ENCODE measurements at places on chromosomes 13 and 19.

DNA sequence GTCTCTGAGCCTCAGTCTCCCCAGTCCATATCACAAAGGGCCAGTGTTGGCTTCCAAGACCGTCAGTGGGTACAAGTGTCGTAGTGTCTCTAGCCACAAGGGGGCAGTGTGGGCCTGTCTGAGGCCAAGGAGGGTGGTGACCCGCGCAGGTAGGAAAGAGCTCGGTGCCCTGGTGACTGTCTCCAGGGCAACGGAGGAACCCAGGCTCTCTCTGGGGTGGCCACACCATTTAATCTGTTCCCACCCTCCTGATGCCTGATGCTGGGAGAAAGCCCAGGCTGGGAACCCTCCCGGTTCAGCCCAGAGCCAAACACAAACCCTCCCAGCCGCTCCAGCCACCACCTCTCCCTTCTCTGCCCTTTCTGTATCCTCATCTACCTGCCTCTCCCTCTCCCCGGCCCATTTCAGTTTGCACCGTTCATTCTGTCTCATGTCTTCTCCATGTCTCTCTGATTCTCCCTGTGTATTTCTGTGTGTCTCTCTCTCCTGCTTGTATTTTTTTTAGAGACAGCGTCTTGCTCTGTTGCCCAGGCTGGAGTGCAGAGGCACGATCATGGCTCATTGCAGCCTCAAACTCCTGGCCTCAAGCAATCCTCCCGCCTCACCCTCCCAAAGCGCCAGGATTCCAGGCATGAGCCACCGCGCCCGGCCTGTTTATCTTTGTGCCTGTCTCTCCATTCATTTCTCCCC is 17.5 kb upstream of the MEIS3 start:
- DNase-seq = peak; percentile 76

DNA sequence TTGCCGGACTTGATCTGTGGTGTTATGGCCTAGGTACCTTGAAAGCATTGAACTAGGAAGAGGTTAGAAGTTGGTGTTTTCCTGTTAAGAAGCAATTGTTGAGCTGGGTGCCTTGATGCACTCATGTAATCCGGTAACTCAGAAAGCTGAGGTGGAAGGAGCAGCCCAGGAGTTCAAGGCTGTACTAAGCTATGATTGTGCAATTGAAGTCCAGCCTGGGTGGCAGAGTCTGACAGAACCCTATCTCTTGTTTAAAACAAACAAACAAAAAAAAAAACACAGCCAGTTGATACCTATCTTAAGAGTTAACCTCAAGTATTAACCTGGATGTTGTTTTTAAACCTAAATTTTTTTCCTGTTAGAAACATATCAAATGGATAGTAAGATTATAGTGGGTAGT is 19.3 kb downstream of the SAFB start:
- DNase-seq = no peak

DNA sequence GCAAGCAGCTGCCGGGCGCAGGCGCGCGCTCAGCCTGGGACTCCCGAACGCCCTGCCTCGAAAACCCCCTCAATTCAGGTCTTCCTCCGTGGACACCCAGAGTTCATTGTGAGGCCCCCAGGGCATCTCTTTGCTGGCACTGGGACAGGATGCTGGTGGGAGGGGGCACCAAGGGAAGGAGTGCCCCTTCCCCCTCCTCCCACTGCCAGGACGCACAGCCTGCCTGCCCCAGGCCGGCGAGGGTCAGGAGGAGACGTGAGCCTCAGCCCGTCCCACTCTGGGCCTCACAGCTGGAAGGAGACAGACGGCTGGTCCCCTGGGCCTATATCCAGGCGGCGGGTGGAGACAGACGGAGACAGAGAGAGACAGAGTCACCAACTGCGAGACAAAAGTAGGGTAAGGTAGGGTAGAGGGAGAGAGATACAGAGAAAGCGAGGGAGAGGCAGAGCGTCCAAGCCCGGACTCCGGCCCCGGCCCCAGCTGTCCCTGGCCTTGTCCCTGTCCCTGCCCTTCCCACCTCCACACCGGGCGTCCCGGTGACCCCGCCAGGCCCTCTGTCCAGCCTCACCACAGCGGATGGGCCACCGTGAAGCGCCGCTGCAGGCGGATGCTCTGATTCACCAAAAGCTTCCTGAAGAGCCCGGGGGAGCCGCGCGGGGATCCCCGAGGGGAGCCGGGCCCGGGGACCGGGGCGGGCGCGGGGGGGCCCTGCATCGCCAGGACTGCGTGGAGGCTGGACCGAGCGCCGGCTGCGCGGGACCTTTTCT is at the start of gene PDE4C:
TSS of gene PDE4C (minus strand) at position 737 of the 767 bp plus-strand sequence. CDS start at position 714, 23 bp downstream.
- DNase-seq = peak; percentile 38

DNA sequence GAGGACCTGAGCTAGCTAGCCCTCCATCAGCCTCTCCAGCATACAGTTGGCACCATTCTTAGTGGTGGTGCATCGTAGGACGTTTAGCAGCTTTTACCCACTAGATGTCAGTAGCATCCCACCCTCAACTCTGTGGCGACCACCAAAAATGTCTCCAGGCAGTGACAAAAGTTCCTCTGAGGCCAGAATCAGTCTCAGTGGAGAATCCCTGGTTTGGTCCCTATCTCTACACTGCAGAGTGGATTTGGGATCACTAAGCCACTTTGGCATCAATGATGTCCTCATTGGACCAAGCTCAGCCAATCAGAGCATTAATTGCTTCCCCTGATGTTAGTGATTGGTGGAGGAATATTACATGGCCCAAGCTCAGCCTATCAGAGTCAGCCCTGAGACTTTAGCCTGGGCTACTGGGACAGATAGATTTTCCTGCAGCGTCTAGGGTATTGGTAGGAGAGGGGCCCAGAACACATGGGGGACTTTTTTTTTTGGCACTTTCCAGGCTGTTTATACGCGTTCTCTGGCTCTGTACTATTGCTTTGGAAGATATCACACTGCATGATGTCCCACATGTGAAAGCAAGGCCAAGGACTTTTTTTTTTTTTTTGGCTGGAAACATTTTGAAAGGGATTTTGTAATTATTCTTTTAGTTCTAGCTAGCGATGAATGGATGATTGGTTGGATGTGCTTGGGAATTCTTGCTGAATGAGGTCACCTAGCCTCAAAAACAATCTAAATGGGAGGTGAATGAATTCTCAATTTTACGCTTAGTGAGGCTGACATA is 7.0 kb downstream of the TMEM221 start:
- DNase-seq = no peak

GRCh38 chr19:35114353-35115176 is 1.1 kb upstream of the FXYD3 start:
- DNase-seq = peak; percentile 74

DNA sequence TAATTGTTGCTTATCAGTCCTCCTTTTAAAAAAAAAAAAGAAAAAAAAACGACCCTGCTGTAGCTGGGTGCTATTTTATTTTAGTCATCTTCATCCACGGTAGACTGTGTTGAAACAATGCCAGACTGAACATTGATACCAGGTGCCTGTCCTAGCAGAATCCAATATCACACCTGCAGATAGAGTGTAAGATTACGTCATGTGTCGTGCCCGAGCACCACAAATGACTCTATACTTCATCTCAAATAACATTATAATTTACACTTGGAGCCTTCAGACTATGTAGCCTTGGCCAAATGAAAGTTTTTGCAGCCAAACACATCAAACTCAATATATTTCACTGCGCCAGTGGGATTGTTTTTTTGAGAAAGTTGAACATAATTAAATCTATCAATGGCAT is 410.6 kb downstream of the FGF9 start:
- no peak for DNase-seq

DNA sequence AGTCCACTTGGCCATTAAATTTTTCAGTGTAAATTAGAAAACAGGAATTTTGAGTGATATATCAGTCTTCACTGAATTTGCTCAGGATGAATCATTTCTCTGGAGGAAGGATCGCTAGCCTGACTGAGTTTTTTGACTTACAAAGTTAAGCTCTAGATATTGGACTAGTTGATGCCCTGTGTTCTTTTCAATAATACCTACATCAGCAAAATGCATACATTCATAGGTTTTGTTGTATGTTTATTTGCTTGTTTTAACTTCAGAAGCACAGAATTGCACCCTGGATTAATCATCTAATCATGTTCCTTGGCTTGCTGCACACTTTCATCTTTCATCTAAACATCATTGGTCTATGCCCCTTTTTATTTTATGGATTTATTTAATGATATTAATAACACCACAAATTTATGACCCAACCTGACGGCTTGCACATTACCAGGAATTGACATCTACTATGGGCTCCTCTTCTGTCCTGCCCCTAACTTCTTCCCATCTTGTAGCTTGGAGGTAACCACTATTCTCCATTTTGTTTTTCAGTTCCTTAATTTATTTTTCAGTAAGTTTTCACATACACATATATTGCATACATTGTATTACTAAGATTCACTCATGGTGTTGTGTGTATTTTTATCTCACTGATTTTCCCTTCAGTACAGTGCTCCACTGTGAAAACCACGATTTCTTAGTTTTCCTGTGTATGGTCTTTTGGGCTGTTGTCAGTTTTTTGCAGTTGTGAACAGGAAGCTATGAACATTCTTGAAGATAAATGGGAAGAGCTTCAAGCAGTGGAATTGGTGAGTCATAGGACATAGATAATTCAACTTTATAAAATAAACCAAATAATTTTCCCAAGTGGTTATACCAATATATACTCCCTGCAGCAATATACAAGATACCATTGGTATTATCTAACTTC is 23.3 kb downstream of the COMMD6 start:
- DNase-seq = no peak

DNA sequence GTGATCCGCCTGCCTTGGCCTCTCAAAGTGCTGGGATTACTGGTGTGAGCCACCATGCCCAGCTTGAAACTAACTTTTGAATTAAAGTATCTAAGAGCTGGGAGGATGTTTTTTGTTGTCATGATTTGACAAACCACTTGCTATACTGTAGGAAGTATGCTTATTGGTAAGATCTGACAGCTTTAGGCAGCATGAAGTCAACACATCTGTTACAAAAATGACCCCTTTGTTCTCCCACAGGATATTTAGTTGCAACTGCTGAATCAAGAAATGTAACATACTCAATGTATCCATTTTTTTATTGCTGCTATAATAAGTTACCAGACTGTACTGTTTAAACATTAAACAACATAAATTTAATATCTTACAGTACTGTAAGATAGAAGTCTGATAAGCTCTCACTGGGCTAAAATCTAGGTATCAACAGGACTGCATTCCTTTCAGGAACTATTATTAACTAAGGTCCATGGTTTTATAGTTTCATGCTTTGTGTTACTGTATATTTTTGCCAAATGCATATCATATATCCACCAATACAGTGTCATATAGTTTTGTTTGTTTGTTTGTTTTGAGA is 22.8 kb upstream of the LRP3 start:
- no peak for DNase-seq

DNA sequence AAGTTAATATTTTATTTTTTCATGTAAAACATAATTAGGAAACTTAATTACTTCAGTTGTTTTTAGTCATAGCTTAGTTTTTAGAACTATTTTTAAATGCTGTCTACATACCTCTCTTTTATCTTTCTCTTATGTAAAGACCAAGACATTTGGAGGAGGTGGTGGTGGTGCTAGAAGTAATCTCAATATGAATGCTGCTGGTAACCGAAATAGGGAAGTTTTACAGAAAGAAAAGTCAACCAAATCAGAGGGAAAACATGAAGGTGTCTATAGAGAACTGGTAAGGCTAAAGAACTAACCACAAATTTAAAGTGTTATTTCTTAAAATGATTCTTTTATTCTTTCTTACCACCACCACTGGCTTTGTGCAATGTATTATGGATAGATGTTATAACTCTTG is 97.3 kb downstream of the TDRD3 start:
- no peak for DNase-seq

DNA sequence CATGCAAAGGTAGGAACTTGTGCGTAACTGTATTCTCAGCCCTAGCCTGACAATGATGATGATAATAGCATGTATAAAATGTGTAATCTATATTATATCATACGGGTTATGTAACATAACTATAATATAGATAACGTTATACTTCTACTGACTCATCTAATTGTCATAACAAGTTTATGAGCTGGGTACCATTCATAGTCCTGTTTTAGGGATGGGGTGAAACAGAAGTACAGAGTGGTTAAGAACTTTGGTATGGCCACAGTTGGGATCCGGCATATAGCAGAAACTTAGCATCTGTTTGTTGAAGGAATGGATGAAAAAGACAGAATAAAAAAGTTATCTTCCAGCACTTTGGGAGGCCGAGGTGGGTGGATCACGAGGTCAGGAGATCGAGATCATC is 5.2 kb downstream of the CTU1 start:
- peak; percentile 14 for DNase-seq

GRCh38 chr19:30719189-30719998 is 347.2 kb downstream of the ZNF536 start:
- peak; percentile 79 for DNase-seq

GRCh38 chr13:42762917-42763316 is 18.5 kb upstream of the FAM216B start:
- DNase-seq = no peak

DNA sequence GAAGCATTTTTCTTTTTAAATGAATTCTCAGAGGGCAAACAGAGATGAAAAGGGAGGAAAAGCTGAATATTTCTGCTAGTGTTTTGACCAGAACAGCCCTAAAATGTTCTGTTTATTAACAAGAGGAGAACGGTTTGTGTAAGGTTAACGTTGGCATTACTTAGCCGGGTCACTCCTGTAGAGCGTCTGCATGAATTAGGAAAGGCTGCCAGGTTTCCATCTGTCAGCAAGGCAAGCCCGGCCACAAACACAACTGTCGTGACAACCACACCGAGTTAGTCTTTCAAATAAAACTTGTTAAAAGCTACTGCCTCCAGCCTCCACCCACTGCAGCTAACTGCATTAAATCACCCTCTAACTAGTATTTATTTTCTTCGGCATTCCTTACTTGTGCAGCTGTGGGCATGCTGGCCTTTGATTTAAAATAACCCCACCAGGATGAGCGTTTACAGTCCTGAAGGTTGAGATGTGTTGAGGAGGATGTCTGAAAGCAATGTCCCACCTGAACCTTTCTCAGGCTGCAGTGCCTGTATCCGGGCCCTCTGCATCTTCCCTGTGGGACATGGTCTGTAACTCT is 527.9 kb downstream of the FGF9 start:
- no peak for DNase-seq

DNA sequence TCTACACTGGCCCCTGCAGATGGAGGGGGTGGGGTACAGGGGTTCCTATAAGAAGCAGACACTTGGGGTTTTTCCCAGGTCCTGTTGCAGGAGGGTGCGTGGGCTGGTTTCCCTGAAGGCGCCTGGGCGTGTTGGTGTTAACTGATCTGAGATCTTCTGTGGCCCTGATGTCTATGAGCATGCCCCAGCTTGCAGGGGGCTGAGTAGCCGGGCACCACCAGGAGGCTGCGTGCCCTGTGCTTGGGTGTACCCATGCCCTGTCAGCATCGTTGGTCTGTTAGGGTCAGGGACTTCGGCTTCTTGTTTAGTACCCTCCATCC is 45.3 kb downstream of the CAPN12 start:
- no peak for DNase-seq

DNA sequence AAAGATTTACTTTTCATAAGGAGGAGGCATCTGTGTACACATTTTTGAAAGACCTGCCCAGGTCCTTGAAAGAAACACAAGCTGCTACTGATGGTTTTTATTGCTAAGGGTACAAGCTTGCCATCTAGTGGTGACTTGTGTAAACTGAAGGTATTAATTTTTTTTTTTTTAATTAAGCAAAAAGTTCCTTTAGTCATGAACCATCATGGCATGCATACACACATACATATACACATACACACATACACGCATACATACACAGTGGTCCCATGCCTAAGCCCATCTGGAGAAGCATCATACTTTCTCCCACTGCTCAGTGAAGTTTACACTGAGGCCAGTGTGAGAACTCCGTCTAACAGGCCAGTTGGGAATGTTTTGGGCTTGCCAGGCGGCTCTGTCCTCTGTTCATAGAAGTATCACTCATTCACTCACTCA is 312.5 kb downstream of the DCLK1 start:
- DNase-seq = no peak

- no peak for DNase-seq
These were observed 150.5 kb upstream of the MIR17HG start for GRCh38 chr13:91196958-91197357.

Measured in frontal cortex (tissue), 4 donors.